ENCODE measurements at places on chromosomes 2 and 18.

GRCh38 chr2:118058951-118059350, 29.3 kb upstream of the INSIG2 start:
- DNase-seq, result peak; percentile 40

GRCh38 chr2:144015036-144015435, 504.9 kb downstream of the ZEB2 start:
- peak; percentile 31 for DNase-seq

GRCh38 chr2:12334412-12334966, 382.2 kb upstream of the TRIB2 start:
- no peak for DNase-seq

GRCh38 chr18:63273222-63273927, 46.2 kb downstream of the BCL2 start:
- no peak for DNase-seq

DNA sequence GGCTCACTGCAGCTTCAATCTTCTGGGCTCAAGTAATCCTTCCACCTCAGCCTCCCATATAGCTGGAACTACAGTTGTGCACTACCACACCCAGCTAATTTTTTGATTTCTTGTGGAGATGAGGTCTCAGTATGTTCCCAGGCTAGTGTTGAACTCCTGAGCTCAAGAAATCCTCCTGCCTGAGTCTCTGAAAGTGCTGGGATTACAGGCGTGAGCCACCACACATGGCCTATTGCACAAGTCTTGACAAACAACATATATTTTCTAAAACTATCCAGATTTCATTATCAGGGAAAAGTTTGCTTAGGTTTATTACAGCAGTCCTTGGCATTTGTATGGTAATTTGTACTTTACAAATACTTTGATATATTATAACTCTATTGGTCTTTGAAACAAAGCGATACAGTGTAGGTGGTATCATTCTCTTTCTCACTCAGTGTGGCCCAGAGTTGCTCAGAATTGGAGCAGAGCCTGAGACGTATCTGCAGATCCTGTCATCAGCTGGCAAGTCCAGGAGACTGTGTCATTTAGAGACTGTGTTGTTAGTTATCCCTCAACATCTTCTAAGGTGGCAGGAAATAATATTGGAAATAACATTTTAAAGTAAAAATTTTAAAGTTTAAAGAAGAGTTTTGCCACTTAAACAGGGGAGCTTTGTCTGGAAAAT, 41.4 kb downstream of the PDK1 start:
- DNase-seq, result no peak

- DNase-seq, result no peak
Measured at GRCh38 chr18:56268952-56269351, 369.4 kb downstream of the TXNL1 start.

GRCh38 chr2:46315103-46315890, 18.1 kb downstream of the EPAS1 start:
- peak; percentile 85 for DNase-seq

DNA sequence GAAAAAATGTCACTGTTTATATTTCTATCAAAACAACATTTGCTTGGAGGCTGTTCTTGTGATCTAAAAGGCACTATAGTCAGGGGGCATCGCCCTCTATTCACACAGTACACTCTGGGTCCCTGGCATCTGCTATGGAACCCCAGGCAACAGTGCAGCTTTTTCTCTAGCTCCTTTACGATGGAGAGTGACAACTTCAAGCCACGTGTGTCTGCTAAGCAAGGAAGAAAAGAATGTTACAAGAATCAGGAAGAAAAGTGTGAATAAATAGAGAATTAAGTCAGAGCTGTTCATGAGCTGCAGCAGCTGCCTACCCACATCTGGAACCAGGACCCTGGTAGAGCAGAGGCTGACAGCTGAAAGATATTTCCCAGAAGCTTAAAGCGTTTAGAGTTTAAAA, 11.2 kb downstream of the RND3 start:
- no peak for DNase-seq
